Activated T-cell treated with anti-CD3 and anti-CD28 coated beads, Interleukin-2, amount 50 U/mL, for 24 hours (primary cell): ENCODE measurements at places on chromosomes 7 and 10.

DNA sequence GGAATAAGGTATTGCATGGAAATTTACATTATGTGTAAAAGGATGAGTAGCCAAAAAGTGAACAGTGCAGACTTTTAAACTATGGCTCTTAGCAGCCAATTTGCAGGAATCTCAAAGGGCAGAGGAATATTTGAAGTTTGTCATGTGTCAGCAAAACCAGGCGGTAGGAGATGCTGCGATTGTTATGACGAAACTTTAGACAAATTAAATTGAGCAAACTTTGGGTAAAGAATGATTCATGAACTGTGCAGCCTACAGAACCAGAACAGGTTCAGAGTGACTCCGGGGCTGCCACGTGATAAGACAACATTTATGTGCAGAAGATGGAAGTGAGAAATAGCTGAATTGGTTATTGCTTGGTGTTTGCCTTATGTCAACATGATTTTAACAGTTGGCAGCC, 39.2 kb upstream of the CCDC6 start:
- no peak for DNase-seq

GRCh38 chr7:50783801-50784507, 1.3 kb upstream of the GRB10 start:
- DNase-seq = no peak

- no peak for DNase-seq
These were observed 502.6 kb downstream of the NRG3 start for GRCh38 chr10:82377608-82378007.

- DNase-seq = no peak
These were observed 179.7 kb downstream of the PTPN20 start for GRCh38 chr10:47090903-47091302.

DNA sequence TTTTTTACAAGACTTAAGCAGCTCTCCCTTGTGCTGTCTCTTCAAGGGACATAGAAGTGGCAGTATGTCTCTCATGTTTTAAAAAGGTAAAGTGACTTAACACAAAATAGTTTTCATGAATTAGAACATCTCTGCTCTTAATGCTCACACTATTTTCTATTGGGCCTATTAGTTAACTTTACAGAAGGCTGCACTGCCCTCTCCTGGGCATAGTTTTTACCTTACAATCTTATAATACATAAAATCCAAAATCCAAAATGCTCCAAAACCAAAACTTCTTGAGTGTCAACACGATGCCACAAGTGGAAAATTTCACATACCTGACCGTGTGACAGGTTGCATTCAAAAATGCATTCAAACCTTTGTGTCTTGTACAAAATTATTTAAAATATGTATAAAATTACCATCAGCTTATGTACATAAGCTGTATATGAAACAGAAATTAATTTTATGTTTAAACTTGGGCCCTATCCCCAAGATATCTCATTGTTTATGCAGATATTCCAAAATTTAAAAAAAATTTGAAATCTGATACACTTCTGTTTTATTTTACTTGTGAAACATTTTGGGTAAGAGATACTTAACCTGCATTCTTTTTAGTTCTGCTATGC, 25.8 kb downstream of the TES start:
- DNase-seq = no peak

DNA sequence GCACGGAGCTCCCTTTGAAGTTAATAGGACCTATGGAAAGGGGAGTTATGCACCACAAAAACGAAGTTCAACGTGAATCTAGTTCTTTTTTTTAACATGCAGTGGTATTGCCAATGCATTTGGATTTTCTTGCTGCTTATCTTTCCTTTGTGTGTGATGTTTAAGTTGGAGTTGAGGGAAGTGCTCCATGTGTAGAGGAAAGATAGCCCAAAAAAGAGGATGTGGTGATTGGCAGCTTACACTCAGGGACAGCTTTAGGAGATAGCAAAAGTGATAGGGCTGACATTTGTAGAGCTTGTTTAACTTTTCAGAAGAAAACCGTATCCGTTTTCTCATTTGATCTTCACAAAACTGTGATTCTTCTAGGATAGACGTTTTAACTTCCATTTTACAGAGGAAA, 101.3 kb downstream of the MDFIC start:
- no peak for DNase-seq

DNA sequence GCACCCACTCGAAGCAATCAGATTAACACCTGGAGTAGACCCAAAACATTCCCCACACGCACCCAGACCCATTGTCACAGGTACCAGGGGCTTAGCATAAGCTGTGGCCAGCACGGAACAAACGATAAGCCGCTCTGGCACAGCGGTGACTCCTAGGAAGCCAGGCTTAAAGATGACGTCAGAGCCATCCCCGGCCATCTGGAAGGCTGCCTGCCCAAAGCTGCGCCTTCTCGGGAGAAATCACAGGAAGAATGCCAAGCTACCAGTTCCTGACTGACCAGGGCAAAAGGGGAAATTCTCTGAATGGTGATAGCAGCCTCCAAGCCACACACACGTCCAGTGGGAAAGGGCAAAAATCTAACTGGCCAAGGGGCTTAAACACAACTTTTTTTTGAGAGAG, 13.0 kb upstream of the WIPI2 start:
- DNase-seq = no peak

DNA sequence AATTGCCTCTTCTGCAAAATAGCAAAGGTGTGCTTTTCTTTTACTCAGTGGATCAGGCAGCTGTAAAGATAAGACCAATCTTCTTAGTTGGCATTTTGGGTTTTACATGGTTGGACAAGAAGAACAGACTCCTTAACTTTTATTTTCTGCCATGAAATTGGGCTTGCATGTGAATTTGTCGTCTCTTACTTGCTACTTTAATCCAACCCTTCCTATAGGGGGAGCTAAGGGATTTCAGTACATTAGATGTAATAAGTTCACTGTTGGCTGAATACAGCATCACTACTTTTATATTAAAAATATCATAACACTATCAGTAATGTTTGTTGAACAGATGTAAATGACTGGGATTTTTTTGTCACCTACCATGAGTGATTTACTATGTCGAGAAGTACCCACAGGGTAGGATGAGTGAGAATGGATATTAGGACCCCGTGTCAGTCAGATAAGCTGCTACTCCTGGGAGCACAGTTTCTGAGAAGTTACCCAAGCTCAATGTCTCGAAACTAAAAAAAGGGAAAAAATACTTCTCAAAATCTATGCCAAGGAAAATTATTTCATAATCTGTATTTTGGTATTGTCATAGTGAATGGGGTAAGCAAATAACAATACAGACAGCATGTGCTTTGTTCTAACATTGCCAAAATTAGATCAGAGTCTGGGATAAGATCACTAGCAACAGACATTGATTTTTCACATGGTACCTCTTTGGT, 127.4 kb upstream of the AGR3 start:
- DNase-seq = no peak

GRCh38 chr7:70259502-70259901, 661.2 kb downstream of the AUTS2 start:
- DNase-seq = no peak

DNA sequence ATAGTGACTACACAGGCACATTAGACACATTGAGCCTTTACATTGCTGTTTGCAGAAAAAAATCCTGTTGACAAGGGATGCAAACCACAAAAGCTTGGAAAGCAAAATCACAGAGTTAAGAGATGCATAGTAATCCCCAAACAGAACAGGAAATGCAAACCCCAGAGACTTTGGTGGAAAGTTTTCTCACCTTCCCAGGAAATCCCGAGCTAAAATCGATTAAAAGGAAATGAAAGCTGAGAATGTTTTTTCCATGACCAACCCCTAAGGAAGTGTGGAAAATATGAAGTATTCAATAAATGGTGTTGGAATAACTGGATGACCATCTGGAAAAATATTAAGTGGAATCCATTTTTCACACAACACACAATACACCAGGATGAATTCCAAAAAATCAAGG, 598.7 kb downstream of the GRID1 start:
- DNase-seq = no peak
